ENCODE measurements at places on chromosomes 3 and 15. TPM values are rescaled to one million over a fixed set of nuclear protein-coding genes. Genes with fewer than 3 reads are reported as not detected.

DNA sequence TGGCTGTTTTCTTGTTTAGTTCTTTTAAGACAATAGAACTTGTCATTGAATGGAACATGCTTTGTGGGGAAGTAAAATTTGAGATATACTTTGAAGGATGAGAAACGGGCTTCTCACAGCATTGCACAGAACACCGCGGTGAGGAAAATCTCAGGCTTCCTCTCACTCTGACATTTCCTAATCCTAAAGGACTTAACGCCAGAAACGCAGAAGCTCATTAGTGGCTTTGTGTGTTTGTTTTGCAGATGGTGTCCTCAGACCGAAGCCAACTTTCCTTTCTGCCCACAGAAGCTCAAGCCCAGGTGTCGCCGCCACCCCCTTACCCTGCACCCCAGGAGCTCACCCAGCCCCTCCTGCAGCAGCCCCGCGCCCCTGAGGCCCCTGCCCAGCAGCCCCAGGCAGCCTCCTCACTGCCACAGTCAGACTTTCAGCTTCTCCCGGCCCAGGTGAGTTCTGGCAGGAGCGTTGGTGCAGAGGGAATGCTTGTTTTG, 78.9 kb upstream of the BLM start:
- DNase-seq, result peak; percentile 30

- DNase-seq, result no peak
These were observed 33.1 kb upstream of the FOXP1 start for GRCh38 chr3:71616571-71617021.

DNA sequence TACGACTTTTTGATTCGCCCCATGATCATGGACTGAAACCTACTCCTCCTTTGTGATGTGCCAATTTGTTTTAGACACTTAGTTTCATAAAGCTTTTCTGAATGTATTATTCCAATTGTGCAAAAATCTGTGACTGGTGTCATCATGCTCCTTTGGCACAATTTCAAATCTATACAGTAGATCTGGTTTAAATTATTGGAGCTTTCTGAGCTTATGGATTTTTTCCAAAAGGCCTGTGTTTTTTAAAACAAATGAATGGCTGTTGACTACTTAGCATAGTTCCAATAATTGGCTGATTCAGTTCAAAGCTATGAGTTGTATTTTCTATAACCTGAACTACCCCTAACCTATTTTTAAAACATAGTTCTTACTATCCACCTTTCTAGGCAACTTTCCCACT, 282.7 kb downstream of the CNTN3 start:
- peak; percentile 5 for DNase-seq

DNA sequence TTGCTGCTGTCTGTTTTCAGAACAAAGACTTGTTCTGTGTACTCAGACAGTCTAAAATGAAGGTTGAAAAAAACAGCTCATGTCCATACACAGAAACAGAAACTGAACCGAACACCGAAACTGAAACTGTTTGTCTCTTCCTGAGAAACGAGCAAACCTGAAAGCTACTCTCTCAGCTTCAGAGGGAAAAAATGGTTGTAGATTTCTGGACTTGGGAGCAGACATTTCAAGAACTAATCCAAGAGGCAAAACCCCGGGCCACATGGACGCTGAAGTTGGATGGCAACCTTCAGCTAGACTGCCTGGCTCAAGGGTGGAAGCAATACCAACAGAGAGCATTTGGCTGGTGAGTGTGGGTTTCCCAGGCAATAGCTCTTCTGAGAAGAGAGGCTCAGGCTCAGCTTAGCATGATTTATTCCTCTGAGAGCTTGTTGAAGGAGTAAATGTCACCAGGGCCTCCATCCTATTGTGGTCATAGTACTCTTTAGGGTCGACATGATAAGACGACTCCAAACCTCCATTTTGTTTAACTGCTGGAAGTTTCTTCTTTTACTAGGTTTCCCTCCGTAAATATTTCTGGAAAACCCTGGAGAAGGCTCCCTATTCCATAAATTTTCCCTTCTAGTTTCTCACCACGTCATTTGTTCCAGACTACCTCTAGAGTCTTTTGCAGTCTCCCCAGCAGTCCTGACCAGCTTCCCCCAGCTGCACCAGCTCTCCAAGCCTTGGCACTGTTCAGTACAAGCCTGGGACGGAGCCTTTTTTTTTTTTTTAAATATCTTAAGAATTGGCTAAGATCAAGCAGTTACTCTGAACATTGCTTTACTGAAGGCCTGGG, at the start of gene RTP4:
Gene RTP4 (plus strand): TSS at position 135 of the 838 bp plus-strand sequence. CDS start 57 bp downstream, at position 192.
- DNase-seq, result peak; percentile 33

GRCh38 chr3:14921034-14921616, 26.3 kb upstream of the NR2C2 start:
- DNase-seq, result peak; percentile 95

- no peak for DNase-seq
These were observed 973.8 kb downstream of the ROBO2 start for GRCh38 chr3:78013653-78014052.

- no peak for DNase-seq
These were observed 49.9 kb downstream of the ACAD9 start for GRCh38 chr3:128929364-128929763.

- no peak for DNase-seq
These were observed 36.8 kb downstream of the CA12 start for GRCh38 chr15:63344731-63345390.

The PAK6 gene
- total RNA-seq, result 2.5 TPM

The KCNAB1 gene
- 6.3 TPM for total RNA-seq

Measured in tongue (tissue), 3 donors.